ENCODE measurements at places on chromosomes 16 and 17.

- DNase-seq = no peak
These were observed 17.6 kb upstream of the CCDC182 start for GRCh38 chr17:57762452-57763395.

DNA sequence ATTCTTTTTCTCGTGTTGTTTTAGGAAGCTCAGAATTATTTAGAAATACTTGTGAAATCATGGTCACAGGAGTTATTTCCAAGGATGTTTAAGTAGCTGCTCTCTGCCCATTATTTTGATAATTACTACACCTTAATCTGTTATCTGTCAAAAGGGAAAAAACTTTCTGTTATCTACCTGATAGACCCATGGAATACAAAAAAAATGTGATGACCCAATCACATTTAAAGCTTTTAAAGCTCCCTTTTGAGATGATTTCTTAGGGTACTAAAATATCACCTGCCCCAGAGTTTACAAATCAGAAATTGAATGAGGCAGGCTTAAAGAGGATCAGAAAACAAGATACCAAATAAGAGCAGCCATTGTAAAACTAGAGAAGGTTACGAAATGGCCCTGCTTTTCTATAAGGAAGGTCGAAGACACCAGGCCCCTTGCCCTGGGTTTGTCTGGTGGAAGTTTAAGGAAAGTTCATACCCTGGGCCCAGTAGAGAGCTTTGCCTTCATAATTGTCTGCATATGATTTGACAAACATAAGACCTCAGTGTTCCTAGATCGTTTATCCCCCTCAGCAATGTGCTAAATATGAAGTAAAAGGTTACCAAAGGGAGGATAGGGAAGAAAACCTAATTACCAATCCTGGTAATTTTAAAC is 149.9 kb upstream of the TBX2 start:
- DNase-seq = no peak

DNA sequence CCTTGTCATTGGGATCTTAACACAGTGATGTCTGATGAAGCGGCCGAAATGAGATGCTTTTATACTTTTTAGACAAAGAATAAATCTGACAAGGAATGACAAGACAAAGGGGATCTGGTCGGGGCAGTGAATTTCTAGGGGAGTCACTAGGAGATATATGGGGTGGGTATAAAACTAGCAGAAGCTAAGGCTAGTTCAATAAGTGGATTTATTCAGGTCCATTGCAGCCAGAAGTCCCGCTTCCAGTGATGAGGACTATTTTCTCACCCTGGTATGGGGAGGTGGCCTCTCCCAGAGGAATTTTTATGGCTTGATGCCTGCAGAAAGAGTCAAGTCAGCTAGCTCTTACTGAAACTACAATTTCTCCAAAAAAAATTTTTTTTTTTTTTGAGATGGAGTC is 23.9 kb downstream of the SLC38A8 start:
- no peak for DNase-seq

DNA sequence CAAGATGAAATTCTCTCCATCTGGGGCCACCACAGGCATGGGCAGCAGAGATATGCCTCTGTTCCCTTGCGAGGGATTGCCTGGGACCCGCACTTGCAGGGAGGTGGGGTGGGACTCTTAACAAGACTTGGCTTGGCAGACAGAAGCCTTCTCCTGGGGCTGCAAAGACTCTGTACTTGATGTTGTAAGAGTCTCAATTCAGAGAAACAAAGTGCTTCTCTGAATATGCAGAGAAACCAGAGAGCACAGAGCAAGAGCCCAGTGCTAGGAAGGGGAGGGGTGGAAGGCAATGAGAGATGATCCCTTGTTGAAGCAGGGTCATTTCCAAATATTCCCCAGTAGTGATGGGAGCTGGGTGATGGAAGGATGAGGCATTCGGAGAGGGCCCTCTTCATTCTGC is 2.2 kb downstream of the MMP28 start:
- DNase-seq = no peak
